ENCODE measurements at places on chromosomes 6 and 20.

DNA sequence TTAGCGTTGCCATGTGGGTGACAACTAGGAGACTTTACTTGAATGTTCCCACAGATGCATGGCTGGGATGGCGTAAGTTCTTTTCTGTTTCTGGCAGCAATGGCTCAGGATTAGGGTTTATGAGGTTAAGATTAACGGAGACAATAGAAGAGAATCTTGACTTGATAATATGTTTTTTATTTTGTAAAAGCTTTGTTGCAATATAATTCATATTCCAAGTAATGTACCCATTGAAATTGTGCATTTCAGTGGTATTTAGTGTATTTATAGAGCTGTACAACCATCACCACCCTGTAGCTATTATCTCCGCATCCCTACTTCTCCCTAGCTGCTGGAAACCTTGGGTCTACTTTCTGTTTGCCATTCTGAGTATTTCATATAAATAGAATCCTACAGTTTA is 349.2 kb downstream of the UTRN start:
- DNase-seq: no peak

DNA sequence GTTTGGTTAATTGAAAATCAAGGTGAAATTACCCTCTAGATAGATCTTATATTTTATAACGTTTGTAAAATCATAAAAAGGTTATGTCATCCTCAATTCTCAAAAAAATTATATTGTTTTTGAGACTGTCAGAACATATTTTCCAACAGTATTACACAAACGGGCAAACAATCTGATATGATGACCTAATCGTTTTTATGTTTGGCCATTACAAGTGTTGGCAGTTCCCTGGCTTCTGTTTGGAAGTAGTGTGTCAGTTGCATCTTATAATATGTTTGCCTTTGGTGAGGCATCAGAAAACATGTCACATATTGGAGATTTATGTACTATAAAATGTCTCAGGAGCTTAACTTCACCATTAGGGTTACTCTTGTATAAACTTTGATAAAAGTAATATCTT is 308.1 kb upstream of the EPHA7 start:
- DNase-seq: no peak

DNA sequence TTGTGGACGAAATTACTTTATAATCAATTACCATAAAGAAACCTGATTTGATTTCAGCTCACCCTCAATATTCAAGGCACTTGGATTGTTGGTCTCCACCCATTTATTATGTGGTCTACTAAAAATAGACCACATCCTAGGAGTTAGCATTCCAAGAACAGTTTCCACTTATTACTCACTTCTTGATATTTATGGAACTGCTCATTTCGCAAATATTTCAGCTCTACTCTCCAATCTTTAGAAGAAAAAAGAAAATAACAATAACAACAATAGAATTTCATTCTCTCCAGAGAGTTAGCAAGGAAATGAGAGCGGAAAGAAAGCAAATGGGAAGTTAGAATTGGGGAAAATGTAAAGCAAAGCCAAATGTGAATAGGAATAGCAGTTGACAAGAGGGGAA is 26.2 kb upstream of the HDAC2 start:
- DNase-seq: peak; percentile 84

DNA sequence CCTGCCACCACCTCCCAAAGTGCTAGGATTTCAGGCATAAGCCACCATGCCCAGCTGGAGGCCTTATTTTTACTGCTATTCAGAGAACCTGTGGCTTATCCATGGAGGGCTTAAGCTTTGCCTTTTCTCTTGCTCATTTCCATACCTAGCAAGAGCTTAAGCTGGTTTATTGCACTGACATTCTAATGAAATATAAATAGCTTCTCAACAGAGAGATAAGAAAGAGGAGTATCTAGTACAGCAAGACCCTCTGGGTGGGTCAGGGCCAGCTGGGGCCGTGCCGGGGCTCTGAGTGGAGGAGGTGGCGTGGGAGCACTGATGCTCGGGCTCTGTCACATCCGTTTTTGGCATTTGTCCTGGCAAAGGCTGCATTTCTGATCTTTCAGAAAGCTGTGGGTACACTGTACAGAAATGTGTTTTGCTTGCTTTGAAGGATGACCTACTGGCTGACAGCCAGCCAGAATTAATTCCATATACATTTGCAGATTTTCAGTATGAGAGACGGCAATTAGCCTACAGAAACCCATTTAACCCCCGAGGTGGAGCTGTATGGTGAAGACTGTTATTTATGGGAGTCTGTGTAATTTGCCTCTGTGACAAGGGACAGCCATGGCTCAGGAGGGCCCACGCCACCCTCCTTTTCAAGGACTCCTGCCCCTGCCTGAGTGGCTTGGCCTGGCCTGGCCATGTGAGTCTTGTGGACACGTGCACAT is 181.6 kb upstream of the AKAP12 start:
- peak; percentile 44 for DNase-seq

DNA sequence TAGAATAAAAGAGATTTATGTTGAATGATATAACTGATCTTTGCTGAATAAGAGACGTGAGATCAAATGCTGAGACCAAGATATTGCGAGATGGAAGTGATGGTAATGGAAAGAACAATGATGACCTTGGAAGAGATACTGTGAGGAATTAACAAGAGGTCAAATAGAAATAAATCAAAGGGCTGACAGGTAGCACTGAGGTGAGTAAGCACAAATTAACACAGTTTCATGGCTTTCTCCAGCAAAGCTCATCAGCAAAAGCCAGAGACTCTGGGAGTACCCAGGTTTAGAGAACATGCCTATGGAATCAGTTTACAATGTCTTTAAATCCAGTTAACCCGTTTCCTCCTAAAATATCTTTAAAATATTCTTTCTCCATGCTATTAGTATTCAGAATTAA is 53.3 kb downstream of the POU3F2 start:
- DNase-seq: no peak

- no peak for DNase-seq
These were observed 135.2 kb downstream of the DST start for GRCh38 chr6:56507517-56507916.

- peak; percentile 74 for DNase-seq
These were observed 232.8 kb upstream of the GMDS start for GRCh38 chr6:2478200-2478599.

GRCh38 chr6:40678941-40679340 is 91.8 kb upstream of the LRFN2 start:
- DNase-seq: no peak

DNA sequence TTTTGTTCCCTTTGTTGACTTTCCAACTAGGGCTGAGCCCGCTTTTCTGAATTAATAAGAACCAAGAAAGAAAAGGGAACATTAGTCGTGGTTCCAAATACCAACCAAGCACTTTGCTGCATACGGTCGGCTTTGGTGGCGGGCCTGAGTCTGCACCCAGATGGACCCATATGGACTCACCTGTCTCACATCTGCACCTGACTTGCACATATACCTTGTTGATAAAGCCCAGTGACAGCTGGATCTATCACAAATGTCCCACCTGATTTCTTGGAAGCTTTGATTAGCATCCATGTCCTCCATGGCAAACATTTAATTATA is 39.0 kb downstream of the TPD52L1 start:
- no peak for DNase-seq

- no peak for DNase-seq
These were observed 59.2 kb downstream of the STMND1 start for GRCh38 chr6:17161076-17161475.

GRCh38 chr6:148790817-148791216 is 44.0 kb downstream of the UST start:
- DNase-seq: no peak

- peak; percentile 29 for DNase-seq
These were observed 390.2 kb upstream of the FLRT3 start for GRCh38 chr20:14727485-14728150.

- DNase-seq: peak; percentile 97
These were observed 510.2 kb upstream of the SULF2 start for GRCh38 chr20:48295445-48295903.

GRCh38 chr6:4513561-4513960 is 262.6 kb upstream of the CDYL start:
- no peak for DNase-seq

DNA sequence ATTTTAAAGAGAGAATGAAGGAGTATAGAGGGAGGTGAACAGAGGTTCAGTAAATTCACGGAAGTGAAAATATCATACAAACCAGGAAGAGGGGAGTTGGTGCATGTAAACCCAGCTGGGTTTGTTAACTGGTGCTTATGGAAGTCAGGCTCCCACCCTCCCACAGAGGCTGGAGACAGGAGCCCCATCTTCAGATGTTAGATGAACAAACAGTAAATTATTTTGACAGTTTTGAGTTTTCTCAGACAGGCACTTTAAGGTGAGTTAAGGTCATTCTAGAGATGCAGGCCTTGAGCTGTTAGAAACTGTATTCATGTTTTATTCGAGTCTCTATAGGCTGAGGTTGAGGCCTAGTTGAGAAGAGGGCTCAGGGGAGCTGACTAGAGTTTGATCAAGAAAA is 41.8 kb upstream of the FUCA2 start:
- DNase-seq: no peak

DNA sequence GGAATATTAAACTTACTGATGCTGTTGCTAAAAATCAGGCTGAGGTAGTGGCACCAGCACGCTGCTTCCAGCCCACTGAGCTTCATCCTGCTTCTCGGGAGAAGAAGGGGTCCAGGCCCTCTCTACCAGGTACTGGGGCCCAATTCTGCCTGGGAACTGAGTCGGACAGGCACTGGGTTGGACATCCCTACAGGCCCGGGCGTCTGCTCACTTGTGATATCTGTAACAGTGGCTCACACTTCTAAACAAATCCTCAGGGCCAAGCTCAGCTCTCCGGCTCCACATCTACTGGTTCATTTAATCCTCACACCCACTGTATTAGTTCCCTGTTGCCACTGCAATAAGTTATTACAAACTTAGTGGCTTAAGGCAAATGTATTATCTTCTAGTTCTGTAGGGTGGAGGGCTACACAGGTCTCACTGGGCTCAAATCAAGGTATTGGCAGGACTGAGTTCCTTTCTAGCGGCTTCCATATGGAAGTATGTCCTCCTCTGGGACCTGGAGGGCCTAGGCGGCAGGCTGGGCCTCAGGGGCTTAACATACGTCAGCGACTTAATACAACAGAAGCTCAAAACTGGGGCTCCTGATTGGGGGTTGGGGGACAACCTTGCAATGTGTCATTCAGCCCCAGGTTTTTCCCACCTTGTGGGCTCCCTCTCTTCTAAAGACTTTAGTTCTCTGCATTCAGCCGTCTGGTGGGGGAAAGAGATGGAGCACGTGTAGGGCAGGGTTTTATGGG is 1.6 kb upstream of the KCNK15 start:
- DNase-seq: no peak

GRCh38 chr6:48315051-48315719 is 204.2 kb upstream of the PTCHD4 start:
- DNase-seq: no peak

DNA sequence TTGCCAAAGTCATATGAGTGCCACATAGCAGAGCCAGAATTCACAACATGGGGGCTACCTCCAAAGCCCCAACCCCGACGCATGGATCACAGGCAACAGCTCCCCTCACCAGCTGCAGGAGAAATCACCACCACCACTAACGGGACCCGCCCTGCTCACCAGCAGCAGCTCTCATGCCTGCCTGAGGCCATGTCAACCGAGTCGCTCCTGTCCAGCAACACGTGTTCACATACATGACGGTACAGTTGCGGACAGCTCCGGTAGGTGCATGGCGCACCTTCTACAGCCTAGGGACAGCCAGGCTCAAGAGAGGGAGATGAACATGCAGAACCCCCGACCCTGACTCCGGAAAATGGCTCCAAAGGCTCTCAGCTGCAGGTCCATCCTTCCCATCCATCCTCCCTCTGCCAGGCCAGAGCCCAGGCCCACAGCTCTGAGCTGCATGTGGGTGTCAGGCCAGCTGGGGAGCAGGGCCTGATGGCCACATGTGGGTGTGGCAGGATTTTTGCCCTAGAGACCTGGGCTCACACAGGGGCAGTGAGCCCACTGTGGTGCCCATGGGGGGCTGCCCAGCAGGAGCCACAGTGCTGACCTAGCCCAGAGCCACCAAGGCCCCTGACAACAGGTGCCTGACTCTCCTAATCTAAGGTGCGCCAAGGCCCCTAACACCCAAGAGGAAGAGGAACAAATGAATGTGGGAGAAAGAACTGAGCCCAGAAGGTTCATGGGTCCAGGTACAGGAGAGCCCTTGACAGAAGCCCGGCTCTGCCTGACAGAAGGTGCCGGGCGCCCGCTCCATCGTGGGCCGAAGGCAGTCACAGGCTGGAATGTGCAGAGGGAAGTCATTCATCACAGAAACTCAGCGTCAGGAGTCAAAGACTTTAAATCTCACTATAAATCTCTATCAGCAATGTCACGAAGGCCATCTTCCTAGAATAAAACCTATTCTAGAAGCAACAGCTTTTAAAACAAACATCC is 10.5 kb downstream of the RPS6KA2 start:
- no peak for DNase-seq

GRCh38 chr6:90162648-90163387 is 133.8 kb downstream of the BACH2 start:
- no peak for DNase-seq

- DNase-seq: no peak
These were observed 14.2 kb downstream of the NDUFAF5 start for GRCh38 chr20:13799040-13799439.

DNA sequence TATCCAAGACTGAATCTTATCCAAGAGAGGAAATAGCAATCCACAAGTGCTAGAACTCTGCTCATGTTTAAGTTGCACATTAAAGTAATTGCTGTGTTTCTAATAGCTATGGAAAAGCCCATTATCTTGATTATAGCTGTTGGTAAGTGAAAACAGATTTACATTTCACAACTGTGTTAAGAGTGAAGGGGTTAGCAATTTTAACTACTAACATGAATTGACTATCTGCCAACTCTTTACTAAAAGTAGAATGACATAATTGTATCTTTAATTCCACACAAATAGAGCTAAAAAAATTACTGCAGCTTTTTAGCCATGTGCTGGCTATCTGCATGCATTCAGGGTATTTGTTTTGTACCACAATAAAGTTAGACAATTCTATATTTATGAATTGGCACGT is 277.9 kb upstream of the IRAK1BP1 start:
- peak; percentile 59 for DNase-seq

DNA sequence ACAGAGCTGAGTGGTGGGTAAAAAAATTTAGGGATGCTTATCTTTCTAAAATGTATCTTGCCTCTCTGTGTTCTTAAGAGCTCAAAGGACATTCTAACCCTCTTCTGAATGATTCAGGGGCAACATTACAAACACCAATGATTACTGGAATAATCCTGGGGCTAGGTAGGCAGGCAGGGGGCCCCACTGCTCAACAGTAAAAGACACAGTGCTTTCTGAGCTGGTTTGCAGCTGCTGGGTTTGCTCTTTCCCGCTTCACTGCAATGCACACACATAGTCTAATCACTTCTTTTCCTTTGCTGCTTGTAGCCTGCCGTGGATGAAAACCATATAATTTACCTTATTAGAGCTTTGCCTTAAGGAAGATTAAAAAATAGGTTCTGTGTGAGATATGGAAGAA is 23.9 kb downstream of the CLDN20 start:
- DNase-seq: no peak

- no peak for DNase-seq
These were observed 251.8 kb downstream of the TBC1D7 start for GRCh38 chr6:13076575-13076974.

DNA sequence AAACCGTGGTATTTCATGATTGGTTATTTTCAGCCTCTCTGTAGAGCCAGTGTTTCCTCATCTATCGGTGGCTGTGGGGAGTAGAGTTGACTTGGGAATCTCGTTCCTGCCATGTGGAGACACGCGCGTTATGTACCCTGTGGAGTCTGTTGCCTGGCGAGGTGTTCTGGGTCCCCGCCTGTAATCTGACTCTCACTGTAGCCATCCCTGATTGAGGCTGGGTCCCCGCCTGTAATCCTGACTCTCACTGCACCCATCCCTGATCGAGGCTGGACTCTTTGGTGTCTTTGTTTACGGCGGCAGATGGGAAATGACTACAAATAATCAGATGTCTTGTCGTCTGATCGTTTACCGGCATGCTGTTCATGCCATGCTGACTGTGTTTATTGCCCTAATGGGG is 153.9 kb downstream of the DTNBP1 start:
- no peak for DNase-seq

Data from fibroblast of skin of abdomen (primary cell).